Spinal cord (tissue), 10 donors: ENCODE measurements at places on chromosomes 7 and 10. TPM values are rescaled to one million over a fixed set of nuclear protein-coding genes. Genes with fewer than 3 reads are reported as not detected.
A peak's percentile ranks its signal among the peaks of the same experiment; 100 is the strongest.

GRCh38 chr10:131814567-131815265 lies 86.1 kb upstream of the PPP2R2D start:
- no peak for DNase-seq

The RASSF4 gene
- 80.1 TPM for polyA plus RNA-seq

- DNase-seq = no peak
Measured at GRCh38 chr10:69004821-69005220, 16.2 kb downstream of the KIFBP start.

DNA sequence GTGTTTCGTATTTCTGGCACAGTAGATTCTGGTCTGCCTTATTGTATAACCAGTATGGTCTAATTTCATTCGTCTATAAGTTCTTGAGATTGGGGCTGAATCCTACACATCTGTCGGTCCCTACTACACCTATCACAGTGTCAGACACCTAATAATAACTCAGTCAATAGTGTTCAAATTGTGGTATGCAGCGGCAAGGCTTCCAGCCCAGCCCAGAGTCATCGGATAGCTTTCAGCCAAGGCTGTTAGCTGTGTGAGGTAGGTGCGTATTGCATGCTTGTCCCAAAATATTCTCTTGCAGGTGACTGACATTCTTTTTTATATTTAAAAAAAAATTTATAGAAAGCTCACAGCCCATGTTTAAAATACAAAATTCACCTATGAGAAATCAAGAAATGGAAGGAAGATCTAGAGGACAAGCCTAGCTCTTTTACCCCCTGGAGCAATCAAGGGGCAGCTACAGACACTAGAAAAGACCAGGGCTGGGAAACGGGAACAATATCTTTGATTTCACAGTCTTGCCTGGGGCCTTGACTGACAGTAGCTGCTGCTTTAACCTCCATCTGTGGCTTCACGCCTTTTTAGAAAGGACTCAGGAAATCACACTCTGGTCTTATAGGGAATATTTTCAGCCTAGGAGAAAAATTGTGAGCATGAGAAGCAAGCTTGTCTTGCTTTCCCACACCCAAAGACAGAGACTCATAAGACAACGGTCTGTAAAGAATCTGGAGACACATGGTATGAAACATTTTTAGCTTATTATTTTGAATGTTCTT lies 9.5 kb upstream of the ASB4 start:
- DNase-seq = no peak

The SPAG6 gene
- 7.8 TPM for polyA plus RNA-seq

GRCh38 chr10:76388321-76389023 lies 957.0 kb downstream of the LRMDA start:
- DNase-seq = no peak

- DNase-seq = no peak
Measured at GRCh38 chr7:39238234-39238869, 260.6 kb downstream of the POU6F2 start.

DNA sequence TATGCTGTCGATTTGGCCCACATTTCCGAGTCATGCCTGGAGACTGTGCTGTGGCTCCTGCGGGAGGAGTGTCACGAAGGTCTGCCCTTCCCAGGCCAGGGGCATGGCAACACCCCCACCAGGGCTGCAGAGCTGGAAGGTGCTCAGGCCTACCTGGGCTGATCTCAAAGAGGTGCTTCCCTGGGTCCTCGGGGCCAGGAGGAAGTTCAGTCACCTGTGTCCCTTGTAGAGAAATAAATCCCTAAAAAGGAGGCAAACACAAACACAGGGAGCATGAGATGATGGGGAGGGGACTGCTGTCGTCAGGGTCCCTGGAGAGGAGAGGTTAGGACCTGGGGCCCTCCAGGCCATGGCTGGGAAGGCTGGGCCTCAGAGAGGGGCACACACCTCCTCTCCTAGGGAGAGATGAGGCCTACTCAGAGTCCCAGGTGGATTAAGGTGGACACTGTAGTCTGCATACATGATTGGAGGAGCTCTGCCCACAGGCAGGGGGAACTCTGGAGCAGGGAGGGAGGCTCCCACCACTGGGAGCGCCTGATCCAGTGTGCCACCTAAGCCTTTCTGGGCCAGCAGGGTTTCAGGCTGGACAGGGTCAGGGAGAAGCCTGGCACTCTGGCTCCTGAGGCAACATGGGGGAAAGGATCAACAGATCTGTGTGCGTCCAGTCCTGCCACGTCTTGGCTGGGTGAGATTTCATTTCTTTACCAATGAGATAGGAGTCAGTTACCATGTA lies 49.4 kb downstream of the ARHGAP22 start:
- no peak for DNase-seq

DNA sequence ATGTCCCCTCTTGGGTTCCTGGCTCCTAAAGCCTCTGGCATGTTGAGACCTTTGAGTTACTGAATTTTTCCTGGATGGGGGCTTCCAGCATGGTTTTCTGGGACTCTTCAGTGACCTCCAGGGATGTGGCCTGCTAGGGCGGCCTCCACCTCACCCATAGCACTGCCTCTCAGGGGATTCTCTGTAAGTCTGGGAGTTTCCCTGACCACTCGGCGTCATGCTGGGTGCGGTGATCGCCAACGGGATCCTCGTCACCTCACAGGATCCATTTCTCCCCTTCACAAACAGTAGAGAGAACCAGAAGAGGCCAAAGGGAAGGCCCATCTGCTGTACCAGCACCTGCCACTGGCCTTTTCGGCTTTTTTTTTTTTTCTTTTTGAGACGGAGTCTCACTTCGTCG lies 84.3 kb downstream of the NPTX2 start:
- DNase-seq = no peak

DNA sequence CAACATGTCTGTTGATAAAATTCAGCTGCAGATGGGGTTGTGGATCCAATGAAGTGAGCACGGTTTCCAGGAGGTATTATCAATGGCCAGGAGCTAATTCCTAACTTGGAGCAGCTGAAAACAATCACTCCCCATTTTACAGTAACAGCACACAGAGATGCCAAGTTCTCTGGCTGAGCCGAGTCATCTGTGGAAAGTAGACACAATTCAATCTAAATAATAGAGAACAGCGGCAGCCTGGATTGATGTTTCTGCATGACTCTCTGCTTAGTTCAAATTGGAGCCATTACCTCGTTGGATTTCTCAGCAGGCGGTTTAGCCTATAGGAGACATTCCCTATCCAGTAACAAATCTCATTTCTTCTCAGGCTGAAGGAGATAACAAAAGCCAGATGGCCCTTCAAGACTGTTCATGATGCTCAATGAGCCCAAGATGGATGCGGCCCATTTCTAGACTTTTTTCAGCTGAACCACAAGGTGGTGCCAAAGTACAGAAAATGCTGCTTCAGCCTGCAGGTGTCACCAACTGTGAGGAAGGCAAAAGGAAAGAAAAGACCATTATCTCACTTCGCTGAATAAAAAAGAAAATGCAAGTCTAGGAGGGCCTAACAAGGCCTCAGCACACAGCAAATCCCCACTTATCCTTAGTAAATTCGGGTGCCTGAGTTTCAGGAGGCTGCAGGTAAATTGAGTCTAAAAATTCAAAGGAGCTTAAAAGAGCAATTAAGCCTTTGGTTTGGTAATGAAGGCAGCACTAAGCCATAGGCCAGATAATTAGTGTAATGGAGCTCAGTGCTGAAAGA lies 83.7 kb downstream of the SLC16A9 start:
- peak; percentile 94 for DNase-seq

The PNLIP gene
- 0.42 TPM for polyA plus RNA-seq

- no peak for DNase-seq
Measured at GRCh38 chr10:5045095-5045494, 41.4 kb upstream of the AKR1C2 start.

- no peak for DNase-seq
Measured at GRCh38 chr10:34814223-34814912, 728 bp downstream of the PARD3 start.
